Stimulated activated CD8-positive, alpha-beta memory T cell treated with anti-CD3 and anti-CD28 coated beads, Interleukin-15, amount 100 ng/mL, for 24 hours (primary cell): ENCODE measurements at places on chromosomes 5 and 9.

DNA sequence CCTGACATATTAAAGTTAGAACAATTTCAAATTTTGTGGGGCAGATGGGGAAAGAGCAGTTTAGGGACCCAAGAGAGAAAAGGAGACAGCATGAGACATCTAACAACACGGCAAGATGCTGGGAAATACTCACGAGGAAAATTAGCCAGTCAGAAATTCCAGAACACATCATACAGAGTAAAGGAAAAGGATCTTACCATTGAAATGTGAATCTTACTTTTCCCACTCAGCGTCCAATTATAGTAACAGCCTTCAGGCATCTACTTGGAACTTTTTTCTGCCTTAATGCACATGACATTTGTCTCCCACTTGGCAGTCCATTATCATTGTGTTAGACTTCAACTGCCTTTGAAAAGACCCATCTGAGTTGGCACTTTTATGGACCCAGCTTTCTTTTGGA is 189.7 kb upstream of the SLC27A6 start:
- no peak for DNase-seq

DNA sequence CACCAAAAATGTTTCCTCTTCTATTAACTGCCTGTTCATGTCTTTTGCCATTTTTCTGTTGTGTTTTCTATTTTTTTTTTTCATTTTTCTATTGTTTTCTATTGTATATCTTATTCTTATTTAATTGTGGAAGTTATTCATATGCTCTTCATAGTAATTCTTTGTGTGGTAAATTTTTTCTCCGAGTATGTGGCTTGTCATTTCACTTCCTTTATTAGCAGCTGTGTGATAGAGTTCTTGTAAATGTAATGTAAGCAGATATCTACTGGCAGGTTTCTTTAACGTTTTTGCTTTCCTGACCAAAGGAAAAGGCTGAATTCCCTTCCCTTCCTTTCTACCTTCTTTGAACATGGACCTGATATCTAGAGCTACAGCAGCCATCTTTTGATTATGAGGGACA is 5.8 kb upstream of the PLPP1 start:
- no peak for DNase-seq

- DNase-seq = no peak
Measured at GRCh38 chr9:28808042-28808441, 1234.8 kb upstream of the C9orf72 start.

DNA sequence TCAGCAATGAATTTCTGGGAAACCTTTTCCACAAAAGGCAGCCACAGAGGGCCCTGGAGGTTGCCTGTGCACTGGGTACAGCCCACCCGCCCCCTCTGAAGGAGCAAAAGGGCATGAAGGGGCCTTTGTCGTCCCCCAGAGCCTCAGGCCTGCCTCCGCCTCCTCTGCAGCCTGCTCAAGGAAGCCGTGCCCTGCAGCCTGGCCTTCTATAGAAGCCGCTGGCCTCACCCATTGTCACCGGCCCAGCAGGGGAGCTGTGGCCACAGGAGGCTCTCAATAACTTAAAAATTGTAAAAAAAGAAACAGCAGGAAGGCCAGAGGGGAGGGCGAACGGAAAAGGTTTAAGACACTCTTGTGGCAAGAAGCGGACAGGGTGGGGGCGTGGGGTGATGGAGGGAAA is 213.3 kb downstream of the IRX2 start:
- no peak for DNase-seq

DNA sequence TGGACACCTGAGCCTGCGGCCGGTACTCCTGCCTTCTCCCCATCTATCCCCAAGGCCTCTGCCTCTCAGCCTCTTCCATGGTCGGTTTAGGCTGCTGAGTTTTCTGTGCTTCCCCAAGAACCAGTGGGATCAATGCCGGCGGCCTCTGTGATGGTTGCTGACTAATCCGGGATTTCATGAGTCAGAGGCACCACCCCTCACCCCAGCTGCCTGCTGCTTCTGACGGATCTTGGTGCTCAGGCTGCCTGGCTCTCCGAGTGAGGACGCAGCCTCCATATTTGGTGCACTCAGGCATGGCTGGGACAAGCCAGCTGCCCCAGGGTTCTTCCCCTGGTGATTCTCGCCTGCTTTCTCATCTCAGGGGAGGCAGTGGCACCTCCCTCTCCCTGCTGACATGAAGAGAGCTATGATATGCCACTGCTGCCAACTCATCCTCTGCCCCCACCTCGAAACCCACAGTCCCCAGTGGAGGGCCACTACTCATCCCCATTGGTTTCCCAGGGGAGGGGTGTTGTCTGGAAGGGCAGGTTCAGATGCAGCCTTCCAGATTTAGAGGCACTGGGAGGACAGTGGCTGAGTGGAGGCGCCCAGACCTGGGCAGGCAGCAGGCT is 3.3 kb upstream of the MAN1B1 start:
- DNase-seq = no peak

- DNase-seq = no peak
Measured at GRCh38 chr9:21611891-21612290, 129.8 kb upstream of the IFNE start.

- DNase-seq = no peak
Measured at GRCh38 chr5:115507681-115508080, 36.9 kb downstream of the FEM1C start.

- no peak for DNase-seq
Measured at GRCh38 chr5:119032656-119033055, 38.2 kb upstream of the DMXL1 start.

DNA sequence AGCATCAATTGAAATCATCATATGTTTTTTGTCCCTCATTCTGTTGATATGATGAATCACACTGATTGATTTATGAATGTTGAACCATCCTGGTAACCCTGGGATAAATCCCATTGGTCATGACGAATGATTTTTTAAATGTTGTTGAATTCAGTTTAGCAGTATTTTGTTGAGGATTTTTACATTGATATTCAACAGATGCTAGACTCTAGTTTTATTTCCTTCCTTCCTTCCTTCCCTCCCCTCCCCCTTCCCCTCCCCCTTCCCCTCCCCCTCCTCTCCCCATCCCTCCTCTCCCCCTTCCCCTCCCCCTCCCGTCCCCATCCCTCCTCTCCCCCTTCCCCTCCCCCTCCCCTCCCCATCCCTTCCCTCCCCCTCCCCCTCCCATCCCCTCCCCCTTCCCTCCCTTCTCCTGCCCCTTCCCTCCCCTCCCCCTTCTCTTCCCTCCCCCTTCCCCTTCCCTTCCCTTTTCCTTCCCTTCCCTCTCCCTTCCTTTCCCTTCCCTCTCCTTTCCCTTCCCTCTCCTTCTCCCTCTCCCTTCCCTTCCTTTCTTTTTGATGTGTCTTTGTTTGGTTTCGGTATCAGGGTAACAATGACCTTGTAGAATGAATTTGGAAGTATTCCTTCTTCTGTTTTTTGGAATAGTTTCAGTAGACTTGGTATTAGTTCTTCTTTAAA is 142.8 kb downstream of the AP3B1 start:
- no peak for DNase-seq

GRCh38 chr5:160064417-160064810 is 54.8 kb downstream of the PWWP2A start:
- DNase-seq = no peak

DNA sequence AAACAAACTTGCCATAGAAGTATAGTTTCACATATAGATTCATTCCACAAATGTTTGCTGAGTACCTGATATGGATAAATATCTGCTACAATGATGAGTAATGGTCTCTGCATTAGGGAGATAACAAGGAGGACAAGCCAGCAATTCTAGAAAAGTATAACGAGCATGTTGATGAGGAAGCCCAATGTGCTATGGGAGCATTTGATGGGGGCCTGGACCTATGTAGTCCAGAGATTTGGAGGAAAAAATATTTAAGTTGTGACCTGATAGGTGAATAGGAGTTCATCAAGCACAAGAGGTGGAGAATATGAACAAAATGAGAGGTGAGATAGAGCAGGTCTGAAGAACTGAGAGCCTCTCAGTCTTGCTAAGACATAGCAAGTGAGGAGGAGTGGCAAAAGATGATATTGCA is 14.4 kb upstream of the TMEM245 start:
- no peak for DNase-seq
